Renal pelvis (tissue), 12 donors: ENCODE measurements at places on chromosomes 5 and 9.

GRCh38 chr5:120927950-120928530 is 463.9 kb downstream of the PRR16 start:
- DNase-seq, result no peak

DNA sequence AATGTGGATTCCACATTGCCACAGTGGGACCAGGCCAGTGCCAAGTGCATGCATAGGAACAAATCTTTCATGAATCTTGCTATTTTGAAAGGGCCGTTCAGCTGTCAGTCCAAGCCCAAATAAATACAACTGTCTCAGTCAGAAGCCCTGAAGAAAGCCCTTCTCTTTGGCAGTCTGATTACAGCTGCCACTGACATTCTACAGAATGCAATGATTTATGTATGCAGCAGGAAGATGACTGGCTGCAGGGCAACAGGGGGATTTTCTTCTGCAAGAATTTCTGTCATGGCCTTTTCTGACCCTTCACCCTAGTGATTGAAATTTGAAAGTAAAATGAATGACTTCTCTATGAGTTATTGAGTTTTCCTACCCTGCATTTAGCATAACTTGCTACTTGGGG is 86.7 kb upstream of the FER start:
- DNase-seq, result no peak

GRCh38 chr9:79254900-79255650 is 316.7 kb upstream of the TLE4 start:
- no peak for DNase-seq

DNA sequence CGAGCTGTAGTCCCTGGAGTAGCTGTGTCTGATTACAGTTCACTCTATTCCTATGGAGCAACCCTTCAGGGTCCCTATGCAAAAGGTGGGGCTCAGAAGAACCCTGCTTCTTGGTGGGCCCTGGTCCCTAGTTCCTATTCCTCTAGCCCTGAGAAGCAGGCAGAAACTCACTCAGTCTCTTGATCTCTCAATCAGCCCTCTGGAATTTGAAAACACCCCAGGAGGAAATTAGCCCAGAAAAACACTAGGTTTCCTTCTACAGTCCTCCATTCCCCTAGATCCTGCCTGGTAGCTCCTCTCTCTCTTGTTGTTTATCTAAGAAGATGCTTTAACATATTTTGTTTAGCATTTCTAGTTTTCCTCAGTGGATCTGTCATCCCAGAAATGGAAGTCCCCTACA is 7.6 kb downstream of the RGS3 start:
- DNase-seq, result no peak

GRCh38 chr5:119220576-119221197 is 135.1 kb upstream of the TNFAIP8 start:
- DNase-seq, result no peak

- no peak for DNase-seq
Observed at GRCh38 chr5:19555876-19556275, 432.1 kb downstream of the CDH18 start.

- DNase-seq, result no peak
Observed at GRCh38 chr5:132010645-132010988, 841 bp downstream of the ACSL6 start.

DNA sequence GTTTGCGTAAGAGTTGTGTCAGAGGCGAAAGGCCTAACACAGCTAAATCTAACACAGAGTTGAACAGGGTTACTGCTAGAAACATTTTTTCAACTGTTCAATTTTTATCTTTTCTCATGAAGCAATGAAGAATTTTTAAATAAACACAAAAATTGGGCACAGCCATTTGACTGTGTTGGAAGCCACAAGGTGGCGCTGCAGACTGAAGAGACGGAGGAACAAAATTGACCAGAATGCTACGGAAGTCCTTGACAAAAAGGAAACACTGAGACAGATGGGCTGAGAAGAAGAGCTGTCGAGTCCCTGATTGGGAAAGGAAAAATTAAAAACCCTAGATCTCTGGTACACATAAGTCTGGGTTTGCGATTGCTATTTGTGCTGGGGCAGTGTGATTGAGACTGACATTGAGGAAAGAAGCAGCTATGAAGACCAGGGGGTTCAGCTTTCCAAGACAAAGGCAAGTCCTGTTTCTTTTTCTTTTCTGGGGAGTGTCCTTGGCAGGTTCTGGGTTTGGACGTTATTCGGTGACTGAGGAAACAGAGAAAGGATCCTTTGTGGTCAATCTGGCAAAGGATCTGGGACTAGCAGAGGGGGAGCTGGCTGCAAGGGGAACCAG is at the start of gene PCDHB9:
Gene PCDHB9, plus strand, starts transcription at position 265 of the 616 bp plus-strand sequence. Its CDS starts 158 bp downstream, at position 423.
- no peak for DNase-seq

- DNase-seq, result no peak
Observed at GRCh38 chr5:105428451-105429380, 1866.1 kb upstream of the NUDT12 start.

- no peak for DNase-seq
Observed at GRCh38 chr5:11182441-11183080, 421.5 kb upstream of the DAP start.

DNA sequence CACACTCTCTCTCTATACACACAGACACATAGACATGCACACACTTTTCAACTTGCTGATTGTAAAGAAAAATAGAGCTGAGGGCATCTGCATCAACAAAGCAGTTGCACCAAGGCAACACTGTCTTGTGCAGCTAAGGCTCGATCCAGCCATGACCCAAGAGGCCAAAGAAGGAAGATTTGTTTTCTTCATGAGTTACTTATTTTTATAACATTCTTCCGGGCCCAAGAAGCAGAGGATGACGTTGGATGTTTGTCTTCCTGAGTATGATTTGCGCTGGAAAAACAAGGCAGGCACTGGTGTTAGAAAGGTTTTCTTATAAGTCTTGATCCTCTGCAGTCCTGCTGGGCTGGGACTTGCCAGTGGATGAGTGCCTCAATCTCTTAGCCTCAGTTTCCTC is 344.1 kb downstream of the ADAMTS6 start:
- DNase-seq, result no peak

GRCh38 chr5:180208038-180208434 is 975 bp downstream of the RASGEF1C start:
- no peak for DNase-seq

DNA sequence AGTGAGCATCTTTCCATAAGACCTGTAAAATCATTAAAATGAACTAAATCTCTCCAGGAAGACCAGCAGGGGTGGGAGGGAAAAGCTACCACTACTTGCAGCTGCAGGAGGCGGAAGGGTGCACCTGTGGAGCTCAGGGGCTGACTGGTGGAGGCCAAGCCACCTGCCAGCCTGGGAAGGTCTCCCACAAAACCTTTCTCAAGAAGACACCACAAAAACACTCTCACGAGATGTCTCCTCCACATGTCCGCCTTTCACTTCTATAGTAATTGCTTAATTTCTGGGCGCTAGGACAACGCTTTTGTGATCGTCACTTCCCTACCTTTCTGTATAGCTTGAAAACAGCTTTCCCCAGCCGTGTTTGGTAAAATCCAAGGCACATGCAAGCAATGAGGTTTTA is 114.4 kb downstream of the ROR2 start:
- no peak for DNase-seq

GRCh38 chr5:172953776-172954675 is 5.2 kb upstream of the RPL26L1 start:
- DNase-seq, result no peak

DNA sequence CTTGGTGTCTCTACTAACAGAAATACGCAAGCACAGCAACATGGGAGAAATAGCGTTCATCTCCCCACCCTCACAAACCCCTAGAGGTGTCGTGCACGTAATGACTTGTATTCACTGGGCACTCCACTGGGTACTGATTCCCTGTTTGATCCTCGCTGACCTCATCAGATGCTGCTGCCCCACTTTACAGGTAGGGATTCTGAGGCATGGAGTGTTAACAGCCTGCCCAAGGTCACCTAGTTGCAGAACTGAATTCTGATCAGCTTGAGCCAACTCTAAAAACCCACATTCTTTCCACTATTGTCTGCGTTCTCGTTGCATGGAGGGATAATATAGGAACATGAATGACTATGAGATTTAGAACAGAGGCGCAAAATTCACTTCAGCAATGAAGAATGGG is 96.3 kb downstream of the TRIO start:
- no peak for DNase-seq

DNA sequence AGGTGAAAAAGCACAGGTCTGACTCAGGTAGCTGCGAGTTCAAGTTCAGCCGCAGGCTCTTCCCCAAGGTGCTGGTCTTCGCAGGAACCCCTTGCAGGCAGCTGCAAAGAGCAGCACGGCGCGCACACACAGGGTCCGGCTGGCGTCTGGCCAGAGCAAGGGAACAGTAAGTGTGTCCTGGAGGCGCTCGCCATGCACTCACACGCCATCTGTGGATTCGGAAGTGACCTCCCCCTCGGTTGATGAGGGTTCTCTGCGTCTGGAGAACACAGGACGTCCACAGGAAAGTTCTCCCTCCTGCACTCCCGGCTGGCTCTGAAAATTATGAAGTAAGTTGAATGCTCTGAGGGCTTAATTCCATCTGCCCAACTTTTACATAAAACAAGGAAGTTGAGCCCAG is 14.0 kb upstream of the EGFL7 start:
- no peak for DNase-seq

DNA sequence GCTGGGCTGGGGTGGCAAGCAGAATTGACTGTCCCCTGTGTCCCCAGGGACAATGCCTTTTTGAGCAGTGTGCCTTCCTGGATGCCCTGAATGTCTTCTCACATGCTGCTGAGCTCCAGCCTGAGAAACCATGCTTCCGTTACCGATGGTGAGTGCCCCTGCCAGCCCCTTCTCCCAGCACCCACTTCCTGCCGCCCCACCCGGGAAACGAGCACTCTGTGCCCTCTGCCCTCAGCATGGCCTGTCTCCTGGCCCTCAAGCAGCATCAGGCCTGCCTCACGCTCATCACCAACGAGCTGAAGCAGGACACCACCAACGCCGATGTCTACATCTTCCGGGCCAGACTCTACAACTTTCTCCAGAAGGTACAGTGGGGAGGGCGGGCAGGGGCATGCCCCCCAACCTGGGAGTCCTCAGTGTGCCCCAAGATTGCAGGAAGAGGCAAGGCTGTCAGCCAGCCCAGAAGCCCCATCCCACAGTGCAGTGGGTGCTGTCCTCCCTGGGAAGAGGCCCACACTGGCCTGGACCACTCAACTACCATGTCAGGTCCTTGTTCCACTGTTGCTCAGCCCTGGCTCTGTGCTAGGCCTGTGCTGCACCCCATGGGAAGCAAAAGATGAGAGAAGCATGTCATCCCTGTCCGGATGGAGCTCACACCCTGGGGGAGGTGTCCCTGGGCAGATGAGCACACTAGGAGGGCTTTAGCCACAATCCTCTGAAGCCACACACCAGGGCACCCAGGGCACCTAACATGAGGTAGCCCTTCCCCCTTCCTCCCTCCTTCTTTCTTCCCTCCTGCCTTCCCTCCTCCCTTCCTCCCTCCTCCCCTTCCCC is 4.4 kb downstream of the TTC16 start:
- no peak for DNase-seq
